ENCODE measurements at places on chromosomes 2 and 18. TPM values are rescaled to one million over a fixed set of nuclear protein-coding genes. Genes with fewer than 3 reads are reported as not detected.

DNA sequence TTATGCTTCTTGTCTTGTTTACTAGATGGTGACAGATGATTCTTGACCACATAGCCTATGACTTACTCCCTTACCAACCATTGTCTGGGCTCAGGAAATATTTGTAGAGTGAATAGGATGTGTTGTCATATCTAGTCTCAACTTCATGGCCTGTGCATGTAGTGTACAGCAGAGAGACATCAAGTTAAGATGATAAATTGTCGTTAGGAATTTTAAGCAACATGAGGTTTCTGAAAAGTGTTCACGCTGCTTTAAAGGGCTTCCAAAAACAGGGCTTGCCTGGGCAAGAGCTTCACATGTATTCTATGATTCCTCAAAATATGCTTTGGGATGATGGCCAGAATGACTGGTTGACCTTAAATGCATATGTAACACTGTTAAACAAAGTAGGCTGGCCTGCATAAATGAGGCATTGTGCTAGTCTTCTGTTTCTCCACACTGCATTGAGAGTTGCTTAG is 424.0 kb downstream of the RND3 start:
- peak; percentile 95 for DNase-seq

- no peak for DNase-seq
Observed at GRCh38 chr2:144711630-144712549, 192.0 kb upstream of the ZEB2 start.

DNA sequence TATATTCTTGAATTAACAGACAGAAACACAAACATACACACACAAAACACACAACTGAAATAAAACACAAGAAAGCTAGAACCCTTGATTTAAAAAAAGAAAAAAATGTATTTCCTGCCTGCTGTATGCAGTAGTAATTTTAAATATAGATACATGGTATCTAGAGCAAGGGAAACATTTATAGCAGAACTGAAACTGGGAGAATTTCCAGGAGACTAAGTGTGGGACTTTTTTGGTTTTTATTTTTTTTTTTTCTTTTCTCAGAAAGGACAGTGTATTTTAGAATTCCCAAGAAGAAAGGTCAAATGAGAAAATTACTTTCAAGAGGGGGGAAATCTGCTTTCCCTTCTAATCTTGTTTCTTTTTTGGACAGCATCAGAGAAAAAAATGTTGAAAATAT is 558.9 kb upstream of the PKDCC start:
- DNase-seq: no peak

The BIN1 gene
- 13.8 TPM for total RNA-seq

DNA sequence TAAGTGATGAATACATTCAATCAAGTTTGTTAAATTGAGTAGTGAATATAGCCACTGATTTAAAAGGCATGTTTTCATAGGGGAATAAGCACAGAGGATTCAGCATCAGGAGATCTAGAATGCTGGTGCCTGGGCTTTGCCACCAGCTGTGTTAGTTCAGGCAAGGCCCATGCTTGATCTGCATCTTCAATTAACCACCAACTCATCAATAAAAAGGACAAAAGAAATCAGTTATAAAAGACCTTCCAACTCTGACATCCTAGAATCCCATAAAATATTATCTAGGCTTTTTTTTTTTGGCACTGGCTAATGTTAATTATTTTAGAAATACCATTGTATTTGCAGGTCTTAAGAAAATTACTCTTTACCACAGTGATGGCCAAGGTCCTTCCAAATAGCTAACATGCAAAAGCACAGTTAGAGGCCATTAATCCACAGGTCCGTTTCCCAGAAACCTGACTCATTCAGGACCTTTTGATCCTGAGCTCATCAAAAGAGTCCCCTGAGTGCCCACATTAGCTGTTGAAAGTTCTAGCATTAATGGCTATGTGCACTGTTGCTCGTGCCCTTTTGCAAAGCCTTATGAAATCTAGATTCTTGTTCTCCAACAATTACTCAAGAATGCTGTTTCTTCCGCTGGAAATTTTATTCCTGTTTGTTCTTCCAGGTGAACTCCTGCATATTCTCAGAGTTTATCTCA is 170.0 kb downstream of the CYRIA start:
- DNase-seq: no peak

- DNase-seq: peak; percentile 30
Observed at GRCh38 chr2:211093743-211094303, 537.4 kb downstream of the CPS1 start.

DNA sequence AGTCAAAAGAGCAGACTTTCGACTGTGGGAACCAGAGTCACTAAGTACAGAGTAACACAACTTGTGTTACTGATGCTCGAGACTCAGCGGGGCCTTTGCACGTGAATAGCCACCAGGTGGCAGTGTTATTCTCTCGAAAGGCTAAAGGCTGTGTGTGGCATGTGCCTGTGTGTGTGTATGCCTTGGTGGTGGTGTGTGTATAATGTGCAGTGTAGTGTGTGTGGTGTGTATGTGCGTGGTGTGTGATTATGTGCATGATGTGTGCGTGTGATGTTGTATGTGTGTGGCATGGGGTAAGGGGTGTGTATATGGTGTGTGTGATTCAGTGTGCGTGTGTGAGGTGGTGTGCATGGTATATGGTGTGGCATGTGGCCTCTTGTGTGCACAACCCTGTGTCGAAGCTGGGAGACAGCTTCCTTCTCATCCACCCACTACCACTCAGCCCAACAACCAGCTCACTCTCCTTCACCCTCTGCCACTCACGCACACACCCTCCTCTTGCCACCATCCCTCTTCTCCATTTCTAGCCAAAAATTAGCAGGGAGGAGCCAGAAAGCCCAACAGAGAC is 83.0 kb upstream of the ZNF532 start:
- peak; percentile 65 for DNase-seq

The RAX gene
- total RNA-seq: not detected

- DNase-seq: no peak
Observed at GRCh38 chr2:102999958-103000357, 238.1 kb downstream of the TMEM182 start.
